ENCODE measurements at places on chromosomes 6 and 20. TPM values are rescaled to one million over a fixed set of nuclear protein-coding genes. Genes with fewer than 3 reads are reported as not detected.
A peak's percentile ranks its signal among the peaks of the same experiment; 100 is the strongest.

DNA sequence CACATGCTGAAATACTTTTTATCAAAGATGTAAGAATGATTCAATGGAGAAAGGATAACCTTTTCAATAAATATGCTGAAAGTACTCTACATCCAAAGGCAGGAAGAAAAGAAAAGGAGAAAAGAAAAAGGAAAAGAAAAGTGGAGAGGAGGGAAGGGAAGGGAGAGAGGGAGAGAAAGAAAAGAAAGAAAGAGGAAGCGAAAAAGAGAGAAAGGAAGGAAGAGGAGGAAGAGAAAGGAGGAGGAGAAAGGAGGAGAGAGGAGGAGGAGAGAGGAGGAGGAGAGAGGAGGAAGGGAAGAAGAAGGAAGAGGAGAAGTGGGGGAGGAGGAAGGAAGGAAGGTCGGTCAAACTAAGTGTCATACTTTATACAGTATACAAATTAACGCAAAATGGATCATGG, 297.4 kb upstream of the HSF2 start:
- DNase-seq = no peak
- H3K36me3 ChIP-seq = no peaks in the 10 kb centered on the region
- no peak overlapping the region for H3K27ac ChIP-seq
- no peak overlapping the region for H3K4me3 ChIP-seq
- H3K27me3 ChIP-seq = no peaks in the 10 kb centered on the region

GRCh38 chr20:25006431-25007167, 14.0 kb upstream of the APMAP start:
- H3K4me1 ChIP-seq = no peaks in the 10 kb centered on the region
- no peak for DNase-seq
- no peak overlapping the region for H3K27ac ChIP-seq
- no peak overlapping the region for H3K4me3 ChIP-seq

Gene PPP1R3G
- total RNA-seq = 2.1 TPM

DNA sequence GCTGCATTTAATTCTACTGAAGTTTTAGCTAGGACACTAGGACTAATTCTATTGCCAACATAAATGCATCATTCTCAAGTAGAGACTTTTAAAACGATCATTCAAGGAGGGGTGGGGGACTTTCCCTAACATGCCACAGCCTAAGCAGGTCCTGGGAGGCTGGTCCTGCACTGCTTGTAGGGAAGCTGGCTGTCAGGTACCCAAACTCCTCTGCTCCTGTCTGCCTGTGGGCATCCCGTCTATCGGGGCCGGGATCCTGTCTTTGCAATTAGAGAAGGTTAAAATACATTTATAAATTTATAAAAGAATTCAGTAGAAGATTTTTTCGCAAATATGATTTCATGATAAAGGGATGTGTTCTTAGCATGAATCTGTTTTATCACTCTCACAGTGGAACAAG, 51.6 kb upstream of the MPC1 start:
- no peaks in the 10 kb centered on the region for H3K4me1 ChIP-seq
- no peak overlapping the region for H3K27ac ChIP-seq
- H3K27me3 ChIP-seq = no peaks in the 10 kb centered on the region
- no peak for DNase-seq
- H3K4me3 ChIP-seq = no peak overlapping the region
- H3K36me3 ChIP-seq = peaks cover 66% of the 10 kb centered on the region

DNA sequence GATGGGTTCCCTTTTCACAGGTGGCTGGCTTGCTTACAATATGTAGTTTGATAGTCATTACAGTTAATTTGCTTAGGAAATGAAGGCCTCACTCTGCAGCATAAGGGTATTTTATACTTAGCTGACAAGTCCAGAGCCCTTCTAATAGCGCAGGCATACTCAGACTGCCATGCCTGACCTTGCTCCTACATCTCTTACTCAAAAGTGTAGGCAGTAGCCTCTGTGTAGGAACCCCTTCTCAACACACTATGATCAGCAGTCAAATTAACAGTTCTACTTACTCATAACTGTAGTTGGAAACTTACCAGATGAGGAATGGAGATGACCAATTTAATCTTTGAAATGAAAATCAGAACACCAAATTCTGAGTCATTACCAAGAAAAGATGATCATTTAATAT, 373.5 kb downstream of the TBC1D32 start:
- H3K27ac ChIP-seq = no peak overlapping the region
- H3K27me3 ChIP-seq = no peaks in the 10 kb centered on the region
- H3K4me3 ChIP-seq = no peak overlapping the region

GRCh38 chr6:134921276-134921675, 28.6 kb downstream of the ALDH8A1 start:
- no peak overlapping the region for H3K4me3 ChIP-seq
- no peaks in the 10 kb centered on the region for H3K27me3 ChIP-seq
- H3K36me3 ChIP-seq = peaks cover 10% of the 10 kb centered on the region

DNA sequence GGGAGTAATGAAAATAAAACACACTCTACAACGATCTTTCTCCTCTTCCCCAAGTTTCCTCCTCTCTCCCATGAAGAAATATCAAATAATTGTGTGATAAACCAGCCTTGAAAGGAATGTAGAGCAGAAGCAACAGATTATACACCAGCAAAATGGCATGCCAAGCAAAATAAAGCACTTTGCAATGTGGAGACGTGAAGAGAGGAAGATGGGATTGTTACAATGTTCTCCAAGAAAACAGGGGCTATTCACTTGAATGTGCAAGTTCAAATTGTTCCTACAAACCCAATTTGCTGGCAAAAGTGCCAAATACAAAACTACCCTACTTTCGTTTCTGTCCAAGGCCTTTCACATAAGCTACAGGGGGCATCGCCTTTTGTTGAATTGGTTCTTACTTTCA, 185.1 kb downstream of the PDE7B start:
- no peak overlapping the region for H3K27ac ChIP-seq
- H3K4me3 ChIP-seq = no peak overlapping the region
- no peaks in the 10 kb centered on the region for H3K36me3 ChIP-seq
- DNase-seq = no peak
- peaks cover 9% of the 10 kb centered on the region for H3K4me1 ChIP-seq

DNA sequence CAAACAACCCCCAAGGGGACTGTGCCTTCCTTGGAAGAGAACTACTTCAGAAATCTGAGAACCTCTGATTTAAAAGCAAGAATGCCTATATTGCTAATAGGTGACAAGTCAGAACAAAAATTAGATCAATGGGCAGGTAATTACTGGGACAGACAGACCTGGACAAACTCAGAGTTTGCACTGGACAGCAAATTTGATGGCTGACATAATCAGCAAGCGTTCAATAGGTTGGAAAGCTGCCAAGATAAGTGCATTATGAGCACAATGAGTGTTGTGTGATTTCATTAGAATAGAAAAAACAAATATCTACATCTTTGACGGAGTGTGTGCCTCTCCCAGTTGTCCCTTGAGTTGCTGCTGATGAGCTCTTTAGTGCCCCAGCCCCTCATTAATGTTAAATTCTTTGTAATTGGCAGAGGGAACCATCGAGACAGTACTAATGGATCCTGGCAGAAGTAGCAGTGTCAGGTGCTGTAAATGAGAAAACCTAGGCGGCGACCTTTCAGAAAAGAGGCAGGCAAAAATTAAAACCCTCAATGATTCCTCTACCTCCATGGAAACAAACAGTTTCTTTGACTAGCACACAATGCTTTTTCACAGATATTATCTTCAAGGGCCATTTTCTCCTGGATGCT, 116.5 kb upstream of the COL21A1 start:
- H3K36me3 ChIP-seq = no peaks in the 10 kb centered on the region
- no peak for DNase-seq
- H3K27ac ChIP-seq = no peak overlapping the region
- H3K4me3 ChIP-seq = no peak overlapping the region

GRCh38 chr20:36613974-36614373, 8.4 kb downstream of the RAB5IF start:
- no peaks in the 10 kb centered on the region for H3K4me1 ChIP-seq
- H3K27ac ChIP-seq = no peak overlapping the region

Gene FABP7
- not detected for total RNA-seq

DNA sequence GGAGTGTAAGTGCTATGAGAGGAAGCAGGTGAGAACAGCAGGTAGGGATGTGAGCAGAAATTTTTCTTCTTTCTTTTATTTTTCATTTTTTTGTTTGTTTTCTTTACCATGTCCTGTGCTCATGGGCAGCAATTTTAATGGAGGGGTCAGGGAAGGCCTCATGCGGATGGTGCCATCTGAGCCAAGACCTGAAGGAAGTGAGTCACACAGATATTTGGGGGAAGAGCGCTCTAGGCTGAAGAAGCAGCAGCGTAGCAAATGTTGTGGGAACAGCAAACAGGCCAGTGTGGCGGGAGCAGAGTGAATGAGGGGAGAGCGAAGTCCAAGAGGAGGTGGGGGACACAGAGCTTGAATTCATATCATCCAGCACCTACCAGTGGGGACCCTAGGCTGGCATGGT, 12.7 kb downstream of the SPDEF start:
- DNase-seq = no peak
- no peaks in the 10 kb centered on the region for H3K36me3 ChIP-seq
- H3K27ac ChIP-seq = no peak overlapping the region
- no peak overlapping the region for H3K4me3 ChIP-seq

DNA sequence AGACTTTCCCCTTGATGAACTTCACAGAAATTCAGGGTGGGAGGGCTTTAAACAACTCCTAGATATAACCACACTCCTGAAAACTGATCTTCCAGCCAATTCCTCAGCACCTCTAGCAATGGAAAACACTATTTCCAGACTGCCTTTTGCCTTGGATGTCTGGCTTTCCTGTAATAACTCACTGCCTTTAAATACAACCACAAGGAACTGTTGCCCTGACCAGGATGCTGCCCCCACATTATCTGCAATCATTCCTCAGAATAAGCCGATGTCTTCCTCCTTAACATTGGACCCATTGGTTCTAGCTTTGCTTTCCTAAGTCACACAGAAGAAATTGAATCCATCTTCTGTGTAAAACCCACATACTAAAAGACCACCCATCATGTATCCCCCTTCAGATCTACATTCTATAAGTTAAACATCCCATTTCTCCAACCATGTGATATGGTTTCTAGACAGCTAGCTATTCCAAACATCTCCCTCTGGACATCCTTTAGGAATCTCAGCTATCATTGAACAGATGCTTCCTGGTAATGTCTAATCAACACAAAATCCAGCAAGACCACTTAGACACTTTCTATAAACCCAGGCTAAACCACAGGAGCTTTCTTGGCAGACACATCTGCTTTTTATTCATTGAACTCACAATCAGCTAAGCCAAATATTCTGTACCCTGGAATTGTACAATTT, 95.9 kb upstream of the KCNQ5 start:
- no peaks in the 10 kb centered on the region for H3K4me1 ChIP-seq
- no peaks in the 10 kb centered on the region for H3K36me3 ChIP-seq
- no peaks in the 10 kb centered on the region for H3K27me3 ChIP-seq

DNA sequence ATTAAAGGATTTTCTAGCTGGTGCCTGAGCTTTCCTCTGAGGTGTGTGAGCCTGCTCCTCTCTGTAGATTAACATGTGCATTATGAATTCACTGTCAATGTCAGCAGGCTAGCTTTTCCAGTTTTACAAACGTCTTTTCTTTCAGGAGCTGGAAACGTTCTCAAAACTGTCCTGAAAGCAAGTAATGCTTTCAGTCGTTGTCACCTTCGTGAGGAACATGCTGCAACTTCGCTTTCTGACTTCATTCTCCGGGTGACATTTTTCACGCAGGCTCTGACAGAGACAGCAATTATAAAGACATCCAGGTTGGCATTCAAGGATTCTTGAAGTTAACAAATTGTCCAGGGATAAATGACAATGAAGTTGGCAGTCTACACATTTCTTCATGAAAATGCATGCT, 671.5 kb downstream of the DHX35 start:
- H3K4me3 ChIP-seq = no peak overlapping the region
- no peaks in the 10 kb centered on the region for H3K27me3 ChIP-seq
- DNase-seq = no peak
- no peak overlapping the region for H3K27ac ChIP-seq
- no peaks in the 10 kb centered on the region for H3K36me3 ChIP-seq
- H3K4me1 ChIP-seq = no peaks in the 10 kb centered on the region

Gene MEP1A
- total RNA-seq = not detected

- H3K27ac ChIP-seq = peak overlapping the region; percentile 4
- no peaks in the 10 kb centered on the region for H3K36me3 ChIP-seq
- H3K4me3 ChIP-seq = no peak overlapping the region
- H3K4me1 ChIP-seq = peaks cover 36% of the 10 kb centered on the region
- H3K27me3 ChIP-seq = no peaks in the 10 kb centered on the region
Observed at GRCh38 chr20:43942201-43942590, 27.5 kb downstream of the TOX2 start.

GRCh38 chr6:25399885-25400284, 120.7 kb downstream of the CARMIL1 start:
- H3K27ac ChIP-seq = no peak overlapping the region
- no peak for DNase-seq
- no peaks in the 10 kb centered on the region for H3K27me3 ChIP-seq
- H3K36me3 ChIP-seq = no peaks in the 10 kb centered on the region

- H3K4me3 ChIP-seq = no peak overlapping the region
- H3K36me3 ChIP-seq = no peaks in the 10 kb centered on the region
- H3K27ac ChIP-seq = no peak overlapping the region
Observed at GRCh38 chr6:158270389-158271127, 41.7 kb upstream of the TULP4 start.

DNA sequence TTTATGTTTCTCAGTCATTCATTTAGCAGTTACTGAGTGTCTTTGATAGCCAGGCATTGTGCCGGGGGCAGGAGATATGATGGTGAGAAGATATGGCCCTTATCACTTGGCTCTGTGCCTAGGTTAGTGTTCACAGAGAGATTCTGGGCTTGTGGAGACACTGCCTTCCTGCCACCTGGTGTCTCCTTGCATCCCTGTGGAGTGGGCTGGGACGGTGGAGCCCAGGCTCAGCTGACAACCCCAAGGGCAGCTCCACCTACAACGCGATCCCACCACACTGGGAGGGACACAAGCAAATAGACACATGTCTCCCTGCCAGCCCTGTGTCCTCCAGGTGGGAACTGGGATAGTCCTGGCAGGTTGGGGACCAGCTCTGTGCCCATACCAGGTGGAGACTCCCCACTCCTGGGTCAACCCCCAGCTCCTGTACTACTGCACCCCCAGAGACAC, 30.3 kb upstream of the VEGFA start:
- H3K27ac ChIP-seq = no peak overlapping the region
- H3K36me3 ChIP-seq = no peaks in the 10 kb centered on the region
- H3K4me1 ChIP-seq = no peaks in the 10 kb centered on the region

DNA sequence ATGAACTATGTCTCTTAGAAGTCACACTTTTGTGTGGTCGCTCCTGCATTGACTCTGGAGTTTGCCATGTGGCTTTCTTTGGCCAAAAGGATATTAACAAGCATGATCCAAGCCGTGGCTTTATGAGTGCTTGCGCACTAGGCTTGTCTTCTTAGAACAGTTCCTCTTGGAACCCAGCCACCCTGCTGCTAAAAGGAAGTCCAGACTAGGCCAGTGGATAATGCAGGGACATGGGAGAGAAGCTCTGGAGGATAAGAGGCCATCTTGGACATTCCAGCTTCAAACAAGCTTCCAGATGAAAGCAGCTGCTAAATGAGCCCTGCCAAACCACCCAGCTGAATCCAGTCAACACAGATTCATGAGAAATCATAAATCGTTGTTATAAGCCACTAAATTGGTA, 346.4 kb downstream of the CDC5L start:
- no peak for DNase-seq
- no peaks in the 10 kb centered on the region for H3K4me1 ChIP-seq
- H3K27ac ChIP-seq = no peak overlapping the region

Measured in tibial nerve (tissue), 4 donors.